ENCODE measurements at places on chromosomes 4 and X. TPM values are rescaled to one million over a fixed set of nuclear protein-coding genes. Genes with fewer than 3 reads are reported as not detected.

GRCh38 chr4:23234716-23235115 lies 542.0 kb downstream of the GBA3 start:
- no peak for DNase-seq

- no peak for DNase-seq
Observed at GRCh38 chr4:184534511-184535391, 60.4 kb upstream of the IRF2 start.

DNA sequence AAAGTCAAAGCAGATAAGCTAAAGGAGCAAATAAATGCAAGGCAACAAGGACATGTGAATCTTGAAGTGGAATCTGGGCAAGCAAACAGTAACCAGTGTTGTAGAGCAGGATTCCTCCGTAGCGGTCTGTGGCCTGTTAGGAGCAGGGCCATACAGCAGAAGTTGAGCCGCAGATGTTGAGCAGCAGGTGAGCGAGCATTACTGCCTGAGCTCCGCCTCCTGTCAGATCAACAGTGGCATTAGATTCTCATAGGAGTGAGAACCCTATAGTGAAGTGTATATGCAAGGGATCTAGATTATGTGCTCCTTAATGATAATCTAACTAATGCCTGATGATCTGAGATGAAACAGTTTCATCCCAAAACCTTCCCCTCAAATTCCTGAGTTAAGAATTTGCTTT lies 550.7 kb downstream of the ADGRL3 start:
- DNase-seq = no peak

IL13RA2 gene
- not detected for total RNA-seq

GPC4 gene
- 9.9 TPM for total RNA-seq

DNA sequence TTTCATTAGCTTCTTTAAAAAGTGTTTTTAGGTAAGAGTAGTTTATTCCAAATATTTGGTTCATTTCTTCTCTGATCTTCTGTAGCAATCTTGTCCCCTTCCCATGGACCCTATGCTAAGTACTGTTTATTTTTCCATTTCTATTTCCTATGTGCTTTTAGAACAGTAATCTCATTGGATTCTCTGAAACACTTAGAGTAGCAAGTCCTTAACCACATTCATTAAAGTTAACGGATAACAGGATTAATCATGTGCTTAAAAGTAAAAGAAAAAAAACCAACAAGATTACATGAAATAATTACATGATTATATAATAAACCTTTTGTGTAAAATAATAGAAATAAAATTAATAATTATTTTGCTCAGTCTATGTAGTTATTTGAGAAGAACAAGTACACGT lies 929.7 kb downstream of the C4orf33 start:
- DNase-seq = no peak

- no peak for DNase-seq
Observed at GRCh38 chrX:81316163-81316562, 114.3 kb downstream of the SH3BGRL start.

DNA sequence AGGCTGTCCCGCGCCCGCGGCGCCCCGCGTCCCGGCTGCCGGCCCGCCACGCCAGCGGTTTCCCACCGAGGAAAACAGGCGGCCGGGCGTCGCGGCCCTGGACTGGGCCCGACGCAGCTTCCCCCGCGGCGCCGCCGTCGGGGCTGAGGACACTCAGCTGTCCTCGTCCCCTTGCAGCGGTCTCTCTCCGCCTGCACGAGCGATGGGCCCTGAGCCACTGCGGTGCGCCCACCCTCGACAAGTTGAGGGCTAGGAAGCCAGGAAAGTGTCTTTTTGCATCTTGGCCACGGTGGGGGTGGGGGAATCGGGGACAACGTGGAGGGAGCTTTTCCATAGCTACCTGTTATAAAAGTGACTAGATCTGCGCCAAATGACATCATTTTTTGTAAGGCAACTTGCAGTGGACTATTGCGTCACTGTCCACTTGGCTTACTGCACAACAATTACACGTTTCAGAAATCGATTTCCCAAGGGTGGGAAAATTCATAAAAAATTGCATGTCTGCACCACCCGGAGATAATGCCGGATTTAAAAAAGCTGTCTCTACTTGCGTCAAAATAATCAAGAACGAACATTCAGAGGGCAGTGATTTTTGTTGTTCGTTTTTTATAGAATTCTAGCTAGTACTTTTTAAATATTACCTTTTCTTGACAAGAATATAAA lies 1.1 kb downstream of the KLHL15 start:
- DNase-seq = no peak

TACC3 gene
- 7.0 TPM for total RNA-seq

DNA sequence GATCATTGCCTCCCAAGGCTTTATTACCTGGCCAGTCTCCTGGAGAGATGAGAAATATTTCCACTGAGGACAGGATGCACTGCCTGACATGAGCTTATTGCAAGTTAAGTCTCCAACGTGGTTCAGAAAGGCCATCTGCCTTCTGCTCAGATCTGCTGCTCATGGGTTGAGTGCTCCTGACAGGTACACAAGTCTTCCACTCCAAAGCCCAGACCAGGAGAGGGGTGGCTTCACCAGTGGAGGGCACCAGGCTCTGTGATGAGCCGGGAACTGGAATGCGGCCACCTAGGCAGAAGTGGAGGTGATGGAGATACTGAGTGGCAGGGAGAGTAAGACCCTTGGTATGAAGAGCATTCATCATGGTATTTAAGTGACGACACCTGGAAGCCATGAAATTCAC lies 79.5 kb upstream of the IRF2 start:
- no peak for DNase-seq

DNA sequence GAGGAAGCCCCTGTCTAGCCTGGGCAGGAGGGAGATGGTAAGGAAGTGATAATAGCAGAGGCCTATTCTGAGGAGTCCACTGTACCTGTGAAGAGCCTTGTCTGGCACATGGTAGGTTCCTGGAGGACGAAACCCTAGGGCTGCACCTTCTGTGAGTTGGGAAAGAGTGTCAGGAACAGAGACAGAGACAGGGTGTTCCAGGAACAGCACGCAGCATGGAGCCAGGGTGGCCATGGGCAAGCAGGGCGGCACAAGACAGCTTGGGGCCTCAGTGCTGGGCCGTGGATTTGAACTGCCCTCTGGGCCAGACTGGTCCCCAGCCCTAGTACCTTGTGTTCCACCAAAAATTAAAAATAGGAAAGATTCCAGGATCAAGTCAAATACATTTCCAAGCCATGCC lies 272.5 kb downstream of the EVC2 start:
- DNase-seq = no peak

FHL1 gene
- 1,876 TPM for total RNA-seq

DNA sequence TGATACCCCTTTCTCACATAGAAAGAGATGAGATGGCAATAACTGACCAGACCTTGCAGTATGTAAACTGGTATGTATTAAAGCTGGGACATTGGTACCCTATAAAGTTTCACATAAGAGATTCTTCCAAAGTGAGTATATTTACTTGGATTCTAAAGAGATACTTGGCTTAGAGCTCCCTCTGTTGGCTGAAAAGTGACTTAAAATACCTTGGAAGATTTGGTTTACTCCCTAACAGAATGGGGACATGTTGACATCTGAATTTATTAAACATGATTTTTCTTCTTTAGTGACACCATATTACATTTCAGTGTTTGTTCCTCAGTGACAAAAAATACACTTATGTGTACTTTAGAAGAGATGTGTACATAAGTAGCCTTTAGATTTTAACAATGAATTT lies 47.9 kb upstream of the RGN start:
- DNase-seq = no peak

GRCh38 chr4:65190780-65191179 lies 479.5 kb downstream of the EPHA5 start:
- DNase-seq = no peak

DNA sequence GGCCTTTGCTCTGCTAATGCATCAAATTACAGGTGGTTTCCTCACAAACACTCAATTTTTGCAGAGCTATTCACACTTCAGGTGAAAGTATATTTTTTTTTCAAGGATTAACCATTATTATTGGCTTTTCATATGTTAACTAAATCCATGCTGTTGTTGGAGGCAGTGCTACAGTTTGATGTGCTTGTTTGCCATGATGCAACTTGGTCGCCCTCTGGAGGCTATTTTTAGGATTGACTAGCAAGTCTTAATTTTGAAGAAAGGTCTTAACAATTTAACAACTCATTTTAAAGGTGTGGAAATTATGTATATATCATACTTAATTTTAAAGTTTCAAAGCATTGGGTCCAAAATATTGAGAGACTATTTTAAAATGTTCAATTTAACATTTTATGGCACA lies 168.8 kb upstream of the FAM47A start:
- no peak for DNase-seq

GRCh38 chrX:133369065-133369464 lies 46.2 kb downstream of the GPC4 start:
- no peak for DNase-seq

GRCh38 chr4:97942951-97943350 lies 200.3 kb downstream of the STPG2 start:
- DNase-seq = no peak

- DNase-seq = no peak
Observed at GRCh38 chrX:20231598-20231997, 35.1 kb downstream of the RPS6KA3 start.

DGAT2L6 gene
- total RNA-seq = not detected

- DNase-seq = no peak
Observed at GRCh38 chr4:148059617-148060180, 327.8 kb downstream of the ARHGAP10 start.

DNA sequence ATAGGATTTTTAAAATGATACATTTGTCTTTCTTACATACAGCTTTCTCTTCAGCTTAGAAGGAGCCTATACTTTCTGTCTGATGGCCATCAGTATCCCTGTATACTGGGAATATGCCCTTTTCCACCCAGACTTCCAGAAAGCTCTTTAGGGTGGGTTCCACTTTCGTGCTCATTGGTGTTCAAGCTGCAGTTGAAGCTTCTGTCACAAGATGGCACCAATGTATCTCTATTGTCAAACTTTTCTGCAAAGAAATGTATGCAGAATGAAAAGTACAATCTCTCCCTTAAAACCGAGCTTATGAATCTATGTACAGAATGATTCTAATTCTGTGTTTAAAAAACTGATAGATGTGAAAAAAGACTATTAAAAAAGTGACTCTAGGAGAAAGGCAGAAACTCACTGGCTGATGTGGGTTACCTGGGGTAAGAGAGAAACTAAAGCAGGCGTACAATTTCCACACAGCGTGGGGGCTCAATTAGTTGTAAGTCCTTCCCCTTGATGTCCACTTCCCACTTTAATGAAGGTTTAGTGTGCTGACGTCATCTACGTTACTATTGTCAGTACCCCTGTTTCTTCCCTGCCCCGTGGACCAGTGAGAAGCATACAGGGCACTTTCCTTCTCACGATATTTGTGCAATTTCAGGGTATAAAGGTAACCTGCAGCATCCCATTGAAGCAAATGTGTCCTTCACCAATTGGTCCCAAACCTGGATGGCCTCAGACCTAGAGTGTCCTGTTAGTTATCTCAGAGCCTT lies 57.3 kb upstream of the TCEAL2 start:
- no peak for DNase-seq

DNA sequence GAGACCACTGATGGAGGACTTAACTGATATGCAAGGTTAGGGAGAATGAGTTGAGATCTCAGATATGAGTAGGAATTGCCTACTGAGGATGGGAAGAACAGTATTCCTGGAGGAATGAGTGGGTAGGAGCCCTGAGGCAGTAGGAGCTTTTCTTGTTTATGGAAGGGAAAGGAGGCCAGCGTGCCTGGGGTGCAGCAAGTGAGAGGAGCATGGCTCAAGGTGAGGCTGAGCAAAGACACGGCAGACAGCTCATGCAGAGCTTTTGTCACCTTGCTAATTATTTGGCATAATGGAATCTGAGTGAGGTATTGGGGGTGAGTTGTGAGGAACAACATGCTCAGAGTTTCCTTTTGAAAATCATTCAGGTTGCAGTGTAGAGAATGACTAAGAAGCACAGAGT lies 65.3 kb upstream of the IBSP start:
- DNase-seq = no peak

MUC7 gene
- not detected for total RNA-seq

GAGE12F gene
- total RNA-seq = not detected

GRCh38 chr4:155667222-155667567 lies 547 bp downstream of the GUCY1A1 start:
- no peak for DNase-seq

RHOH gene
- 0.54 TPM for total RNA-seq

FOXO4 gene
- total RNA-seq = 52.7 TPM

DNA sequence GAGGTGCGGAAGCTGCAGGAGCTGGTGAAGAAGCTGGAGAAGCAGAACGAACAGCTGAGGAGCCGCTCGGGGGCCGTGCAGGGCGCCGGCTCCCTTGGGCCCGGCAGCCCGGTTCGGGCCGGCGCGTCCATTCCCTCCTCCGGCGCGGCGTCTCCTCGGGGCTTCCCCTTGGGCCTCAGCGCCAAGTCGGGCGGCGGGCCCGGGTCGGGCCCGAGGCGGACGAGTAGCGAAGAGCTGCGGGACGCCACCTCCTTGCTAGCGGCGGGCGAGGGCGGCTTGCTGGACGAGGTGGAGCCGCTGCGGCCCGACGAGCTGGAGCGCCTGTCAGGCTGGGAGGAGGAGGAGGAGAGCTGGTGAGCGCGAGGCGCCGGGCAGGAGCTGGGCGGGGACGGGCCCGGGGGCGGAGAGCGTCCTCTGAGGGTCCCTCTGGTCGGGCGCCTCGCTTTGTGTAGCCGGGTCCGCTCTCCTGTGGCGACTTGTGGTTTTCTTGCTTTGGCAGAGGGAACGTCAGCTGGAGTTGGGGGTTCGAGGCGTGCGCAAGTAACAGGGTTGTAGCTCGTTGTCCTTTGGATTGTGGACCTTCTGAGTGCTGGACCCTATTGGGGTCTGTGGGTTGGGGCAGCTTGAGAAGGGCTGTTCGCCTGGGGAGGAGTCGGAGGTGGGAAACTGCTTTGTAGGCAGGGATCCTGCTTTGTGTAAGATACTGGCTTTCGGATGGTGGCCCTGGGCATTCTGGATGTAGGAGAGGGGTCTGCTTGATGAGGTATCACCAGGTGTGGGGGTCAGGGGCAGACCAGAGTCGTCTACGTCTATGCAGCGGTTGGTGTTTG lies 662 bp downstream of the SLAIN2 start:
- DNase-seq = peak; percentile 87

DNA sequence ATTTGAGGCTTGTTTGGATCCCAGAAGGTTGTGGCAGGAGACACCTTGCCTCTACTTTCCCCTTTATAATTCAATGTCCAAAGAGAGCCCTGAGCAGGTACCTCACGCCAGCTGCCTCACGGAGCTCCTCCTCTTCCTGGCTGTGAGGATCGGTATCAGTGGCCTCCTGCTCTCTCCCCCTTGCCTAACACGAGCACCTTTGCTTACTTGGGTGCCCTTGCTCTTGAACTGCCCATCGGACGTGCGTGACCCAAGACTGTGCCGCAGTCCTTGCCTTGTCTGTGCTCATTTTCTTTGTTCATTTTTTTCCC lies 27.8 kb upstream of the MSANTD1 start:
- DNase-seq = no peak

- no peak for DNase-seq
Observed at GRCh38 chrX:111831343-111831742, 44.6 kb upstream of the TRPC5OS start.

SRPX gene
- total RNA-seq = 63.8 TPM

XKRX gene
- not detected for total RNA-seq

DNA sequence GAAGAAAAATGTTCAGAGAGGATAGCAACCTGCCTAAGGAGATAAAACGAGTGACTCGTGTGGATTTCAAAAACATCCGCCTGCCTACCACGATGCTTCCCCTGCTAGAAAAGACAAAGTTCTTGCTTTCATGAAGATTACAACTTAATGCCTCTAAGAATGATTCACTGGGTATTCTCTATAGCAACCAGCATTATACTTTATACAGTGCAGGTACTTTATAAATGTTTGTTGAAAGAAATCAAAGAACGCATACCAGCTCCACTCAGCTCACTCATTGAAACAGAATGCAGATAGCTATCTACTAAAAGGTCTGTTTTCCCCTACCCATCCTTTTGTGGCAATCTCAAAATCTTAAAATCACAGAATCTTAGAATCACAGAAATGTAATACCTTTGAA lies 33.7 kb downstream of the GASK1B start:
- DNase-seq = no peak

- no peak for DNase-seq
Observed at GRCh38 chrX:10433296-10433965, 187.0 kb downstream of the MID1 start.
